ENCODE measurements at places on chromosomes 4 and X.

DNA sequence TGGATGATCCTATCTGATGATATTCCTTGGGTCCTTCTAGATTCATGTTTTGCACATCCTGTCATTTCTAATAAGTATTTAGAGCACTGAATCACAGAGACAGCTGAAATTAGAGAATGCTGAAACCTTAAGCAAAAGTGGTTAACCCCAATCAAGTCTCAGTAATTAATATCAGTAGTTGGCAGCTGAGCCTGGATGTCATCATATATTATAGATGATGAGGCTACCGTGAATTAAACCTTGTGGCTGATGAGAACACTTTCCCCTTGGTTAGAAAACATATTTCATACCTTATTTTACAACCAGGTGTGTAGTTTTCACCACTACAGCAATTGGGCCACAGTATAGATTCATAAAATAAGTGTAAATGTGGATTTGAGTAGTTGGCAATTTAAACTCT lies 499.0 kb downstream of the PDGFC start:
- H3K27ac ChIP-seq = no peak overlapping the region
- no peaks in the 10 kb centered on the region for H3K36me3 ChIP-seq
- no peaks in the 10 kb centered on the region for H3K27me3 ChIP-seq
- DNase-seq = no peak

DNA sequence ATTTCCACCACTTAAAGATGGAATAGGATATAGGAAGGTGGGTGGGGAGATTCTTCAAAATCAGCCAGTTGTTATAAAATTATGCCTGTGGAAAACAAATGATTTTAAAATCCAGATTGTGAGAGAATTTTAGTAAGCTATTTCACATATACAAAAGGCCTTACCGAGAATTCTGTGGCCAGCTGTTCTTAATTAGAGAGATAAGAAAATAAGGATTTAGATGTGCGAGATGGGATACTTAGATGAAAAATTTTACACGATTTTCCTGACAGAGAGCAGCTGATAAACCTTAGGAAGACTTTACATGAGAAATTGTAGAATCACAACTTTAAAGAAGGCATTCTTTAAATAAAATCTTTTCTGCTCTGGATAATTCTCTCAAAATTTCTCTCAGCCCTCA lies 94.5 kb upstream of the IQCM start:
- no peak overlapping the region for H3K27ac ChIP-seq

GRCh38 chr4:4289055-4289454 lies 899 bp downstream of the LYAR start:
- H3K36me3 ChIP-seq = no peaks in the 10 kb centered on the region
- no peak overlapping the region for H3K27ac ChIP-seq
- peaks cover 15% of the 10 kb centered on the region for H3K4me1 ChIP-seq
- peak overlapping the region; percentile 48 for H3K4me3 ChIP-seq
- no peak for DNase-seq

DNA sequence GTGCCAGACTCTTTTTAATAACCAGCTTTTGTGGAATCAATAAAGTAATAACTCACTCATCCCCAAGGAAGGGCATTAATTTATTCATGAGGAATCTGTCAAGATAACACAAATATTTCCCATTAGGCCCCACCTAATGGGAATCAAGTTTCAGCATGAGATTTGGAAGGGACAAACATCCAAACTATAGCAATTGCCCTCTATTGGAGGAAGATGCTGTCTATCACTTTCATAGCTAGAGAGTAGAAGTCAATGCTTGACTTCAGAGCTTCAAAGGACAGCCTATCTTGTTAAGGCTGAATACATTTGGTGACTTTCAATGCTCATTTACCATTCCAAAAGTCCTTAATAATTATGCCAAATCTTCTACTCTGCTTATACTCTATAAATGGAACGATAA lies 84.9 kb upstream of the ATOH1 start:
- no peaks in the 10 kb centered on the region for H3K27me3 ChIP-seq
- no peak overlapping the region for H3K4me3 ChIP-seq
- peaks cover 20% of the 10 kb centered on the region for H3K4me1 ChIP-seq
- H3K36me3 ChIP-seq = no peaks in the 10 kb centered on the region

DNA sequence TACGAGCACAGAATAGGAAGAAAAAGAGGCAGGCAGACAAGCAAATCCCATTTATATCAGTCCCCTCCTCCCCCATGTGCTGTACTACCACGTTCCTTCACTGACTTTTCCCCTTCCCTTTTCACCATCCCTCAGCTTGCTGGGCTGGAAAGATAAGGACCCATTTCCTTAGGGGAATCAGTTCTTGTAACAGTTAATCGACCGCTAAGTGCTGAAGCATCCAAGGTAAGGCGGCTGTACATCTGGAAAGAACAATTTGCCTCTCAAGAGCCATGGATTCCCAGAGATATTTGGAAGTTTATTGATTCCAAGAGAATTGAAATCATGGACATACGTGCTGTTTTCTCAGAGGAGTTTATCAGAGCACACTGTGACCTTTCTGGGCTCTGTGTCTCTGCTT lies 1688.0 kb downstream of the STIM2 start:
- H3K4me1 ChIP-seq = no peaks in the 10 kb centered on the region
- H3K27me3 ChIP-seq = no peaks in the 10 kb centered on the region
- no peak for DNase-seq

DNA sequence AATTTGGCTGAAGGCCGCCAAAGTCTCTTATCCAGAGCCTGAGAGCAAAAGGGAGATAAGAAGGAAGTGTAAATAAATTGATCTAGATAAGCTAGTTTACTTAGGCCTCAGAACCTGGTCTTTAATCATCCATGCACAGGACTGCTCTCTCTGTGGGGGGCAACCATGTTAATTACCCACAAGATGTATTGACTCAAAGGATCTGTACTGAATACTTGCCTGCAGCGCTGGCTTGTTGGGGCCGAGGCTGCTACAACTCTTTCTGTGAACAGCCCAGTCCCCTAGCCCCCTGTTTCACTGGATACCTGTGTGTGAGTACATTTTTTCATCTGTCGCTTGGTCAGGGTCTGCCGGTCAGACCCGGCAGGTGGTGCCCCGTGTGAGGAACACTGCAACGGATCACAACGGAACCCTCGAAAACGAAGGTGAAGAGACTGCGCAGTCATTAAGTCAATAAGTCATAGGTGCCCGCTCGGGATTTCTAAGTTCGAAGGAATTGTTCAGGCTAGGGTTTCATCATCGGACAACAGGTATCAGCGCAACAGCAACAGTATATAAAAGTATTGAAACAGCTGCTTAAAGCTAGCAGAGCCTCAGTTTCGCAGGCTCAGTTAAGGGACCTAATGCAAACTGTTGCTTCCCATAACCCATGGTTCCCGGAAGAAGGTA lies 8.3 kb downstream of the MAGEA11 start:
- H3K4me3 ChIP-seq = no peak overlapping the region
- H3K27ac ChIP-seq = peak overlapping the region; percentile 26
- no peaks in the 10 kb centered on the region for H3K36me3 ChIP-seq

GRCh38 chrX:10049236-10049635 lies 82.1 kb downstream of the CLDN34 start:
- no peak overlapping the region for H3K27ac ChIP-seq
- H3K4me3 ChIP-seq = no peak overlapping the region
- H3K27me3 ChIP-seq = no peaks in the 10 kb centered on the region

GRCh38 chr4:101989551-101989950 lies 199.0 kb downstream of the BANK1 start:
- no peaks in the 10 kb centered on the region for H3K27me3 ChIP-seq
- no peaks in the 10 kb centered on the region for H3K36me3 ChIP-seq
- no peak overlapping the region for H3K4me3 ChIP-seq
- no peak for DNase-seq
- H3K4me1 ChIP-seq = no peaks in the 10 kb centered on the region
- no peak overlapping the region for H3K27ac ChIP-seq

GRCh38 chr4:41458689-41459088 lies 79.3 kb upstream of the LIMCH1 start:
- no peak overlapping the region for H3K4me3 ChIP-seq

GRCh38 chr4:155491336-155492120 lies 114.8 kb upstream of the MAP9 start:
- H3K27ac ChIP-seq = no peak overlapping the region
- H3K36me3 ChIP-seq = no peaks in the 10 kb centered on the region
- no peak for DNase-seq
- H3K27me3 ChIP-seq = no peaks in the 10 kb centered on the region

- H3K27me3 ChIP-seq = no peaks in the 10 kb centered on the region
- no peak overlapping the region for H3K4me3 ChIP-seq
- no peak for DNase-seq
- H3K4me1 ChIP-seq = no peaks in the 10 kb centered on the region
Measured at GRCh38 chr4:35912174-35912573, 332.1 kb downstream of the ARAP2 start.

- no peaks in the 10 kb centered on the region for H3K36me3 ChIP-seq
- no peaks in the 10 kb centered on the region for H3K4me1 ChIP-seq
- H3K27ac ChIP-seq = no peak overlapping the region
- no peak for DNase-seq
- H3K4me3 ChIP-seq = no peak overlapping the region
- H3K27me3 ChIP-seq = no peaks in the 10 kb centered on the region
Measured at GRCh38 chr4:186979961-186980745, 256.5 kb upstream of the FAT1 start.

GRCh38 chr4:110131916-110132315 lies 66.5 kb downstream of the ELOVL6 start:
- H3K27ac ChIP-seq = no peak overlapping the region
- peaks cover 29% of the 10 kb centered on the region for H3K4me1 ChIP-seq
- H3K27me3 ChIP-seq = no peaks in the 10 kb centered on the region
- no peaks in the 10 kb centered on the region for H3K36me3 ChIP-seq

DNA sequence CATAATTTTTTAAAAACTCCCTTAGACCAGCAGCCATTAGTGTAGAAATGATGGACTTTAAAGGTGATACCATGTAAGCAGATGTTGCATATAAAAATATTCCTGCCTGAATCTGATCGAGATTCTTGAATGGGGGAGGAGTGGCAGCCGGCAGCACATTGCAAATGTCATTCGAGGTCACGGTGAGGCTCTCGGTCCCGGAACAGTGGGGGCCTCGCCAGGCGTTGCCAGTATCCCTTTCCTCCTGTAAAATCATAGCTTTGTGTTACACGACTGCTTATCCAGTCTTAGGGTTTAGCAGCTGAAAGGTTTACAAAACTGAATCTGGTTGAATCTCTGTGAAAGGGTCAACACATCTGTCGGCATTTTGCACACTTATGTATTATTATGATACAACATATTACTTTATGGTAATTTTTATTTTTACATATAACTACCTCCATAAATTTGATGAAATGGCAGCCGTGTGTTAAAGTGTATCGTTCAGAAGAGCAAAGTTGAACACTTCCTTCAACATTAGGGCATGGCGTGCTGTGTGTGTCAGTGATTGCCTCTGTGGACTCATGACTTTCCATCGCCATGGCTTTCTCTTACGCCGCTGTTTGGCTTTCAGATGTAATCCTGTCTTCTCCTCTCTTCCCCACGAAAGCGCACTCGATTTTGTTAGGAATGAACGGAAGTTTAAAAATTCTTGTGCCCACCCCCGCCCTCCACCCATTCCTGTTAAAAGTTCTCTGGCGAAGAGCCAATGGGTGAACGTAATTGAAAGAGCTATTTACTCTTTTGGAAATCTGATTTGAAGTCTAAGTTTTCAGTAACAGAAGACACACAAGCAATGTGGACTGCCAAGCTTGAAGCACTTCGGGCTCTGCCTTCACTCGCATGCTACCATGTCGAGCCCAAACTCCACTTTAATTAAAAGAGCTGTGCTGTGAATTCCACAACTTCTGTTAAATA lies 114.8 kb downstream of the STOX2 start:
- no peak overlapping the region for H3K27ac ChIP-seq
- H3K4me3 ChIP-seq = no peak overlapping the region
- no peaks in the 10 kb centered on the region for H3K36me3 ChIP-seq
- H3K27me3 ChIP-seq = no peaks in the 10 kb centered on the region

DNA sequence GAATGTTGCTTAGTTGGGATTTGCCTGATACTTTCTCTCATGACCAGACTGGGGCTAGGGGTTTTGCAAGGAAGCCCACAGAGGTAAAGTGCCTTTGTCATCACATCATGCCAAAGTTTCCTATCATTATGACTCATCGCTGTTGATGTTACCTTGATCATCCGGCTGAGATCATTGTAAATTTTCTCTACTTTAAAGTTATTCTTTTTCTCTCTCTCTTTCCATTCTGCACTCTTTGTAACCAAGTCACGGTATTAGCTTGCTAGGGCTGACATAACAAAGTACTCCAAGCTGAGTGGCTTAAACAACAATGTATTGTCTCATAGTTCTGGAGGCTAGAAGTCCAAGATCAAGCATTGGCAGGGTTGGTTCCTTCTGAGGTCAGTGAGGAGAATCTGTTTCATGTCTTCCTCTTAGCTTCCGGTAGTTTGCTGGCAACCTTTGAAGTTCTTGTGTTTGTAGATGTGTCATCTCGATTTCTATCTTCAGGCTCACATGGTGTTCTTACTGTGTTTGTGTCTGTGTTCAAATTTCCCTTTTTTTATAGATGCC lies 113.0 kb downstream of the DTHD1 start:
- no peak for DNase-seq
- H3K4me1 ChIP-seq = peaks cover 3% of the 10 kb centered on the region
- no peaks in the 10 kb centered on the region for H3K27me3 ChIP-seq
- no peak overlapping the region for H3K27ac ChIP-seq

GRCh38 chrX:130034178-130034577 lies 51.7 kb downstream of the BCORL1 start:
- H3K27ac ChIP-seq = no peak overlapping the region
- no peaks in the 10 kb centered on the region for H3K36me3 ChIP-seq
- H3K4me1 ChIP-seq = no peaks in the 10 kb centered on the region
- no peaks in the 10 kb centered on the region for H3K27me3 ChIP-seq
- H3K4me3 ChIP-seq = no peak overlapping the region

- no peaks in the 10 kb centered on the region for H3K36me3 ChIP-seq
- H3K27me3 ChIP-seq = no peaks in the 10 kb centered on the region
- H3K4me1 ChIP-seq = peaks cover 12% of the 10 kb centered on the region
- peak; percentile 93 for DNase-seq
Measured at GRCh38 chr4:113394730-113395530, 345.5 kb downstream of the ANK2 start.

GRCh38 chr4:10063544-10064300 lies 42.4 kb upstream of the SLC2A9 start:
- no peaks in the 10 kb centered on the region for H3K36me3 ChIP-seq
- DNase-seq = peak; percentile 76
- H3K4me1 ChIP-seq = no peaks in the 10 kb centered on the region
- no peak overlapping the region for H3K27ac ChIP-seq
- no peak overlapping the region for H3K4me3 ChIP-seq

DNA sequence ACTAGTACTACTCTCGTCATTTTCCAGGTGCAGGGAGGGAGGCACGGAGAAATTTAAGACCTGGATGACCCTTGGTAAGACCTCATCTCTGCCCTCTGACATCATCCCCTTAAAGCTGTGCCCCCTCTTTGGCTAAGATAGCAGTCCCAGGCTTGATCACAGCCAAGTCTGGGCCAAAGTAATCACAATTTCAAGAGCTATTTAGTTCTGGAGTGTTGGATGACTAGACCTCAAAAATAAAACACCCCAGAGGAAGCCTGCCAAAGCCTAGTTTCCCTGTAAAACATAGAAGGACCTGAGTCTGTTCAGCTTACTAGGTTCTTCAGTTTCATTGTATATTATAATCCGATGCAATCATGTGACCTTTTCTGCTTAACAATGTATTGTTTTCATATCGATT lies 144.6 kb upstream of the ARHGEF9 start:
- no peaks in the 10 kb centered on the region for H3K4me1 ChIP-seq
- H3K36me3 ChIP-seq = no peaks in the 10 kb centered on the region
- DNase-seq = no peak
- no peaks in the 10 kb centered on the region for H3K27me3 ChIP-seq
- H3K27ac ChIP-seq = no peak overlapping the region

- no peaks in the 10 kb centered on the region for H3K4me1 ChIP-seq
- H3K27ac ChIP-seq = no peak overlapping the region
- H3K27me3 ChIP-seq = no peaks in the 10 kb centered on the region
Measured at GRCh38 chr4:4433941-4434340, 47.0 kb downstream of the NSG1 start.

- H3K27ac ChIP-seq = no peak overlapping the region
- H3K4me1 ChIP-seq = no peaks in the 10 kb centered on the region
- H3K27me3 ChIP-seq = no peaks in the 10 kb centered on the region
- H3K36me3 ChIP-seq = no peaks in the 10 kb centered on the region
- no peak overlapping the region for H3K4me3 ChIP-seq
Measured at GRCh38 chrX:100973411-100973810, 3.9 kb downstream of the ARL13A start.
